Suprapubic skin (tissue), 4 donors: ENCODE measurements at places on chromosomes 13 and 19.

DNA sequence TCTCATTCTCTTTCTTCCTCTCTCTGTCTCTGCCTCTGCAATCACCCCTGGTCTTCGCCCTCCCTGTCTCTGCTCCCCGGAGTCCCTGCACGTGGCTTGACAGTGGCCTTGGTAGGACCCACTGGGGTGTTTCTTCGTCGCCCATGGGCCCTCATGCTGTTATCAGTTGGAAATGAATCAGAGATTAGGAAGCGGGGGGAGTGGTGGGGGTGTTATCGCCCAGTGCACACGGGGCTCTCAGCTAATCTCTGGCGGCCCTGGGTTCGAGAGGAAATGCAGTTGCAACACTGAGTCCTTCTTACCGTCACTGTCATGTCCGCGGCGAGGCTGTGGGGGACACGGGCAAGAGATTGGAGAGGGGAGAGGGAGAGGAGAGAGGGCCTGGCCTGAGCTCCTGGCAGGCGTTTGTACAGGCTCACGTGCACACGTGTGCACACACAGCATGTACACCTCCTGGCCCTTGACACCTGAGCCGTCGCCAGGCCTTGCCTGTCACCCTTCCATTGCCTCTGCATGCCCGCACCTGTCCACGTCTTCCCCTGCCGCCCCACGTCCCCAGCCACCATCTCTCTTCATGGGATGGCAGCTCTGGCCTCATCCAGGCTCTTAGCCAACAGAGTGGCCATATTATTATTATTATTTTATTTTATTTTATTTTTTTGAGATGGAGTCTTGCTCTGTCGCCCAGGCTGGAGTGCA is 37.8 kb upstream of the SLC7A10 start:
- no peak overlapping the region for H3K27ac ChIP-seq
- H3K4me1 ChIP-seq = no peaks in the 10 kb centered on the region
- no peaks in the 10 kb centered on the region for H3K27me3 ChIP-seq
- H3K36me3 ChIP-seq = no peaks in the 10 kb centered on the region
- DNase-seq = no peak

GRCh38 chr19:12847159-12848139 is 9.1 kb downstream of the MAST1 start:
- DNase-seq = peak; percentile 89
- peaks cover 8% of the 10 kb centered on the region for H3K4me1 ChIP-seq
- H3K27me3 ChIP-seq = peaks cover 30% of the 10 kb centered on the region
- H3K4me3 ChIP-seq = peak overlapping the region; percentile 31

DNA sequence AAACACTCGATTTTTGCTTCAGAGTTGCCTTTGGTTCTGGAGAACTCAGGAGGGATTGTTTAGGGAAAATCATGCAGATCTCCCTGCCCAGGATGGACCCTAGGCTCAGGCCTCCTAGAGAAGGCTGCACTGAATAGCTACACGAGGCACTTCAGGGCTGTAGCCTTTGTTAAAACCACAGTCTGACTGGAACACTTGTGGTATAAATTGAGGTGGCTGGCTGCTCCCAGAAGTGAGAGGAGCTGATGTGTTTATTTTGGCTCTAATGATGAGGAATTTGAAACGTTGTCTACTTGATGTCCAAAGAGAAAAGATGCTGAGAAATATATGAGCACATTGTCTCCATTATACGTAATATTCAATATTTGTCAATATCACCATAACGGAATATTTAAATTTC is 762.1 kb upstream of the ARGLU1 start:
- no peak for DNase-seq
- H3K27me3 ChIP-seq = no peaks in the 10 kb centered on the region
- no peaks in the 10 kb centered on the region for H3K4me1 ChIP-seq
- H3K36me3 ChIP-seq = no peaks in the 10 kb centered on the region
- no peak overlapping the region for H3K27ac ChIP-seq

DNA sequence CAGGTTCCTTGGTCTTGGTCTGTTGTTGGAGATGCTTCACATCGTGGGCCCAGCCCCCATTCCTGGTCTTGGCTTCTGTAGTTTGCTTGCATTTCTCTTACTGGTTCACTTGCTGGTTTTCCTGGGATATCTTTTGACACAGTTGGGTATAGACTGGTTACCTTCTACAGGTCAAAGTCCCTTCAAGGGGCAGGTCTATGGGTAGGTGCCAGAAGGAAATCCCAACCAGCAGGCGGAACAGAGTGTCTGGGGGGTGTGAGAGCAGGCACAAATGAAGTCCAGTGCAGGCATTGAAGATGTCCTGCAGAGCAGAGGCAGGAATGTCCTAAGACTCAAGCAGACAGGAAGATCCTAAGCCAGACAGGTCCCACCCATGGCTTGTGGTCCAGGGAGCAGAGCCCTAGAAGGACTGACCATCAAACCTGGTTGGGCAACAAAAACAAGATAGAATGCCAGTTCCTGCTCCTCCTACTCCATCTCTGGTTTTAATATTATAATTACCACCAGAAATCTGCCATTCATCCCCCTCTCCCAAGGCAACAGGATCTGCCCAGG is 17.7 kb upstream of the WASF3 start:
- DNase-seq = no peak
- no peak overlapping the region for H3K27ac ChIP-seq
- peaks cover 6% of the 10 kb centered on the region for H3K4me1 ChIP-seq
- no peaks in the 10 kb centered on the region for H3K36me3 ChIP-seq
- no peak overlapping the region for H3K4me3 ChIP-seq
- H3K27me3 ChIP-seq = no peaks in the 10 kb centered on the region

- no peaks in the 10 kb centered on the region for H3K27me3 ChIP-seq
- peaks cover 10% of the 10 kb centered on the region for H3K36me3 ChIP-seq
- peak overlapping the region; percentile 24 for H3K27ac ChIP-seq
Measured at GRCh38 chr19:36973021-36973843, 57.1 kb downstream of the ZNF568 start.

DNA sequence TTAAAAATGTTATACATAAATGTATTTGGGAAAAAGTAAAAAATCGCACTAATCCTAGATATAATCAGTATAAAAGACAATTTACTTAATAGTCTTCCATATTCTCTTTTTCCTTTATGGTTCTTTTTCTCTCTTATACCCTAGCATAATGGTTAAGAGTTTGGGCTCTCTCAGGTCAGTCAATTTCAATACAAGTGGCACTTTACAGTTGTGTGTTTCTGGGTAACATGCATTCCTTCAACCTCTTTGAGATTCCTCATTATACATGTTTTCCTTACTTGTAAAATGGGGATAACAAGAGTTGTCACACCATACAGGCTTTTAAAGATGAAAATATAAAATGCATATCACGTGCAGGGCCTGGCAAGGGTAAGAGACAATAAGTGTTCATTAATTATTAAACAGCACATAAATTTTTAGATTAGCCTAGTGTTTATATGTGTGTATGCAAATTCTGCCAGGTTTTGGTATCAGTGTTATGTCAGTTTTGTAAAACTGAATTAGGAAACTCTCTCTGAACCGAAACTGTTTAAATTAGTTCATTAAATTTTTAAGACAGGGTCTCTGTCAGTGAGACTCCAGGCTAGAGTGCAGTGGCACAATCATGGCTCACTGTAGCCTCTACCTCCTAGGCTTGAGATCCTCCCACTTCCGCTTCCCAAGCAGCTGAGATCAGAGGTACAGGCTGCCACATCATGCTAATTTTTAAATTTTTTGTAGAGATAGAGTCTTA is 49.8 kb downstream of the ELF1 start:
- H3K4me1 ChIP-seq = peaks cover 82% of the 10 kb centered on the region
- no peak overlapping the region for H3K4me3 ChIP-seq
- no peaks in the 10 kb centered on the region for H3K36me3 ChIP-seq
- H3K27ac ChIP-seq = no peak overlapping the region

- no peak overlapping the region for H3K4me3 ChIP-seq
- H3K4me1 ChIP-seq = peaks cover 27% of the 10 kb centered on the region
- no peaks in the 10 kb centered on the region for H3K27me3 ChIP-seq
- no peaks in the 10 kb centered on the region for H3K36me3 ChIP-seq
Measured at GRCh38 chr19:55463583-55464031, 944 bp downstream of the C19orf85 start.

DNA sequence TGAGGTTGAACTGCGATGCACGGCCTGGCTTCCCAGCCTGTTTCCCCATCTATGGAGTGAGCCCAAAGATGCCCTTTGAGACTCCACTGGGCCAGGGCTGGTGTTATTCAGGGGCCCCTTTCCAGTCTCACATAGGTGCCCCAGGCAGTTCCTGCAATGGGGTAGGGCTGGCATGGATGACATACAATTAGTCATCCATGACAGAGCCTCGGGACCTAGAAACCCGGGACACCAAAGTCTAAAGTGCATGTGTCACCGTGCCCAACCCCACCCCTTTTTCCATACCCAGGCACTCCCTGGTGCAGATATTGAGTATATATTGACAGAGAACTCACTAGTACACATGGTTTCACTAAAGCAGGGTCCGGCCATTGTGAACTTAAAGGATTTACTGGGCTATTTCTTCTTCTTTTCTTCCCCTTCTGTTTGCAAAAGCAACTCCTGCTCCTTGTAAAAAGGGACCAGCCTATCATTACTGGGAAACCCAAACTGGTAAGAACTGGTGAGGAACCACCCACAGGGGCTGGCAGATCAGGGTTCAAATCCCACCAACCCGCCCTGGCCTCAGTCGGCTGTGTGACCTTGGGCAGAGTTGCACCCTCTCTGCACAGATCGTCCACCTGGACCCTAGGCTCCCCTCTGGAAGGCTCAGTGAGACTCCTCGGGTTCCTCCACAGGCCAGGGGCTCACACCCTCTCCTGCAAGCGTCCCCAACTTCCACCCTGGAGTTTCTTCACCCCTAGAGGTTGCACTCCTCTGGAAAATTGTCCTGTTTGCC is 2.7 kb downstream of the B3GNT3 start:
- no peaks in the 10 kb centered on the region for H3K36me3 ChIP-seq
- peaks cover 61% of the 10 kb centered on the region for H3K27me3 ChIP-seq
- no peak overlapping the region for H3K27ac ChIP-seq

GRCh38 chr13:32669030-32669646 is 82.9 kb downstream of the PDS5B start:
- H3K4me3 ChIP-seq = no peak overlapping the region
- H3K4me1 ChIP-seq = no peaks in the 10 kb centered on the region
- DNase-seq = no peak
- no peak overlapping the region for H3K27ac ChIP-seq

DNA sequence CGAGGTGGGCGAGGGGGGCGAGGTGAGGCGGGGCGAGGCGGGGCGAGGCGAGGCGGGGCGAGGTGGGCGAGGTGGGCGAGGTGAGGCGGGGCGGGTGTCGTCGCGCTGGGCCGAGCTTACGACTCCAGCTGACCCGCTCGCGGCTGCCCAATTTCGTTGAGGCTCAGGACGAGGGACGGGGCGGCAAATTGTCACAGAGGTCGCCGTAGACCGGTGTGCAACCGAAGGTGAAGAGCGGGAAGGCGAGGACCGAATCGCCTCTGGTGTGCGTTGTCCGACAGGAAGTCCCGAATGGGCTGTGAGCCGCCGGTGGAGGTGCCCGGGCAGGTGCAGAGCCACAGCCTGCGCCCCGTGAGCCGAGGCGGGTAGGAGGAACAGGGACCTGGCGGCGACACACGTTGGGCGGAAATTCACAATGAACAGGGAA is at the start of gene LACC1:
LACC1 (plus strand) TSS at position 150 of the 427 bp plus-strand sequence. CDS start 1,082 bp downstream, outside the sequence.
- no peaks in the 10 kb centered on the region for H3K36me3 ChIP-seq
- peak within 1 kb of the TSS; percentile 99 for H3K27ac ChIP-seq
- no peaks in the 10 kb centered on the region for H3K27me3 ChIP-seq
- peaks cover 32% of the 10 kb centered on the region for H3K4me1 ChIP-seq
- peak within 1 kb of the TSS; percentile 94 for H3K4me3 ChIP-seq

- no peak overlapping the region for H3K4me3 ChIP-seq
- H3K27ac ChIP-seq = no peak overlapping the region
- DNase-seq = peak; percentile 89
- peaks cover 7% of the 10 kb centered on the region for H3K4me1 ChIP-seq
- H3K27me3 ChIP-seq = no peaks in the 10 kb centered on the region
- no peaks in the 10 kb centered on the region for H3K36me3 ChIP-seq
Measured at GRCh38 chr13:40375489-40376171, 290.8 kb downstream of the FOXO1 start.
